ENCODE measurements at places on chromosomes 7 and 10.
A peak's percentile ranks its signal among the peaks of the same experiment; 100 is the strongest.

DNA sequence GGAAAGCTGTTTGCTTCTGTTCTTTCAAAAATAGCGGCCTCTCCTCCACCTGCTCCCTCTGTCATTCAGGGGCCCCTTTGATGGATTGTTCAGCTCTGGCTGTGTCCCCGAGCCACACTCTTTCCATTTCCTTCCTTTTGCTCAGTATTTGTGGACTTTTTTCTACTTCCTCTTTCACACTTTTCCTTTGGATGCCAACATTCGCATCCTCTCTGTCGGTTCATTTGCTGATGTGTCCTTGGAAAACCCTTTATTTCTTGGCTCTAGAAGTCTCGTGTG is 11.7 kb upstream of the PWWP2B start:
- no peak for DNase-seq

DNA sequence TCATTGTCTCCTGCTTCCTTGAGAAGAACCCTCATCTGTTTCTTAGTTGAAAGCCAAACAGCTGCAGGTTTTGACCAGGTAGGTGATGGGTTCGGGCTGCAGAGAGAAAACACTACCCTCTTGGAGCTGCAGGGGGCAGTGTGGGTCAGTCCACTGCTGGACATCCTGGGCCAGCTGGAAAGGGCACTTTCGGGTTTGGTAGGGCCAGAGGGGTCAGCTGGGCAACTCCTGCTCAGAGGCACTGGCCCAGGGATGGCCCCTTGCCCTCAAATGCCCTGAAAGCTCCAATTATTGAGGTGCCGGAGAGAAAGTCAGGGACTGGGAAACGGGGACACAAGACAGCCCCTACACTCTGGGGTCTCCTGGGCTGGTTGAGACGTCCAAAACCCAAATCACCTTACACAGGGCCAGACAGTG is 90.7 kb downstream of the MKI67 start:
- DNase-seq, result peak; percentile 57

DNA sequence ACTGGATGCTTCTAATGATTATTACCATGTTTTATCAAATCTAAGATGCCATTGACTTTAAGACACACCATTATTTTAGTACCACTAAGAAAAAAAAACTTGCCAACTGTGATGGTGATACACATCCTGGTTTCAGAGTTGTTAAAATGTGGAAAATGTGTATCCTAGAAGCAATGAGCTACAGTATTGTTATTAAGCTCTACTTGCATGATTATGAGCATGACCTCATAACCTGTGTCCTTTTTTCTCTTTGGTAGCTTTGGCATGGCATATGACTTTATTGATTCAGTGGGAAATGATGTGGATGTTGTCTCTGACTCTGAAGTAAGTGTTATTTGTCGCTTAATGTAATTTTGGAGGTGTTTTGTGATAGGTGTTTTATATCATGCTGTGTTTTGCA is 3.3 kb downstream of the EDRF1 start:
- DNase-seq, result no peak

- no peak for DNase-seq
Observed at GRCh38 chr10:2256241-2256640, 518.9 kb upstream of the ADARB2 start.

GRCh38 chr10:43257347-43258210 is 9.3 kb downstream of the RASGEF1A start:
- no peak for DNase-seq

- DNase-seq, result no peak
Observed at GRCh38 chr7:80097756-80098155, 36.9 kb upstream of the GNAI1 start.

GRCh38 chr10:132804785-132805426 is 19.0 kb upstream of the NKX6-2 start:
- DNase-seq, result no peak

DNA sequence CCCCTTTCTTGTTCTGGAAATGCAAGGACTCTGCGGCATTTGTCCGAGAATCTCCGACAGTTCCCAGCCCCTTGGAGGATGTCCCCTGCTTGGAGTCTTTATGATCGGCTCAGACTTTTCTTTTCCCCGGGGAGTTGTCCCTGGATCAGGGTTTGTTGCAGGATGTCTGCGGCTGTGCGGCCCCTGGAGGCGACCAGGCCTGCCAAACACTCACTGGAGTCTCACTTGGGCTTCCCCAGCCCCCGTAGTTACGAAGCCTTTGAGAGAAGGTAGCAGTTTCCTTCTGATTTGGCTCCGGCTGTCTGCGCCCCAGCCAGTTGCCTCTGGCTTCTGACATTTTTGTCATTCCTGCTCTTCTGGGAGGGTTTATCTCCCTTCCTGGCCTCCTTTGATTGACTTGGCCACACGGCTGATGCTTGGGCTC is 16.1 kb downstream of the COL26A1 start:
- DNase-seq, result no peak
